ENCODE measurements at places on chromosomes 6 and 20. TPM values are rescaled to one million over a fixed set of nuclear protein-coding genes. Genes with fewer than 3 reads are reported as not detected.
A peak's percentile ranks its signal among the peaks of the same experiment; 100 is the strongest.

The TMC2 gene
- not detected for total RNA-seq

The FOXQ1 gene
- not detected for total RNA-seq

The VNN1 gene
- not detected for total RNA-seq

The DEFB124 gene
- total RNA-seq: not detected

The TXNDC5 gene
- 35.0 TPM for total RNA-seq

The LPA gene
- not detected for total RNA-seq

The PI3 gene
- total RNA-seq: not detected

The RBM24 gene
- not detected for total RNA-seq

The TDRD6 gene
- total RNA-seq: not detected

The WFDC12 gene
- not detected for total RNA-seq

- H3K27me3 ChIP-seq: no peaks in the 10 kb centered on the region
- H3K36me3 ChIP-seq: peaks cover 21% of the 10 kb centered on the region
These were observed 20.4 kb downstream of the TAF11 start for GRCh38 chr6:34867484-34867883.

GRCh38 chr6:28251661-28252008 is 434 bp downstream of the ZKSCAN4 start:
- H3K36me3 ChIP-seq: peaks cover 28% of the 10 kb centered on the region
- peaks cover 33% of the 10 kb centered on the region for H3K4me1 ChIP-seq
- no peaks in the 10 kb centered on the region for H3K27me3 ChIP-seq
- H3K4me3 ChIP-seq: peak overlapping the region; percentile 92
- peak; percentile 58 for DNase-seq

- no peaks in the 10 kb centered on the region for H3K4me1 ChIP-seq
- H3K27me3 ChIP-seq: no peaks in the 10 kb centered on the region
- H3K36me3 ChIP-seq: no peaks in the 10 kb centered on the region
These were observed 163.5 kb downstream of the PRL start for GRCh38 chr6:22133357-22133756.

- H3K4me1 ChIP-seq: peaks cover 6% of the 10 kb centered on the region
- H3K27ac ChIP-seq: no peak overlapping the region
- DNase-seq: no peak
- H3K4me3 ChIP-seq: no peak overlapping the region
- H3K36me3 ChIP-seq: no peaks in the 10 kb centered on the region
- H3K27me3 ChIP-seq: peaks cover 48% of the 10 kb centered on the region
These were observed 2.3 kb downstream of the FILIP1 start for GRCh38 chr6:75491291-75491690.

DNA sequence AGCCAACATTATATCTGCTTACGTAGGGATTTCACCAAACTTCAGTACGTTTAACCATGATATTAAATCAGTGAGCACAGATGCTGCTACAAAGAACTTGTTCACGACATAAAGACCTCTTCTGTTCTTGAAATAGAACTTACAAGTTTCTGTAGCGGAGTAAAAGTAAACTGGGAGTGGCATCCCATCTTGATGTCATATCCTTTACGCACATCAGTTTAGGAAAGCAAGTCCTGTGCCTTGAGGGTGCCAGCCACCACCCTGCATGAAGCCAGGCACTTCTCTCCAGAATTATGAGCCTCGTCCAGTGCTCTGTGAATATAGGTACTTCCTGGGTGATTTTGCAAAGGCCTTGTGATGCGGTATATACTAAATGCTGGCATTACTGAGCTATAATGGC is 122.6 kb downstream of the BTBD3 start:
- DNase-seq: no peak
- no peak overlapping the region for H3K27ac ChIP-seq
- no peaks in the 10 kb centered on the region for H3K27me3 ChIP-seq
- H3K4me1 ChIP-seq: no peaks in the 10 kb centered on the region
- H3K4me3 ChIP-seq: no peak overlapping the region
- H3K36me3 ChIP-seq: no peaks in the 10 kb centered on the region

DNA sequence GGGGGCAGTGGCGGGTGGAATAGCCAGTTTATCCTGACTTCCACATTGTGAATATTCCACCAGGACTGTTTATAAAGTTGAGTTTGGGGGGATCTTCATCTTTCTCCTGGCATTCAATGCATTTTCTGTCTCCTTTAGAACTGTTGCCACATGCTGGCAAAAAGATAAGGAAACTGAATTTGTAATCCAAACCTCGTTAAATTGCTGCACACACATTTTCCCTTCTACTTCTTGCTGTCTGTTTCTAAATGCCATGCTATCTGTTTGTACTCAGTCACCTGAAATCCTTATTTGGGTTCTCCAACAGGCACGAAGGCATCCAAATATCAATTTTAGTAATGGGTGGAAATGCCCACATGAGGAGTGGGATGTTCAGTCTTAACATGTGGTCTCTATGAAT is 180.2 kb upstream of the CCN2 start:
- H3K27ac ChIP-seq: no peak overlapping the region
- no peak overlapping the region for H3K4me3 ChIP-seq
- H3K36me3 ChIP-seq: no peaks in the 10 kb centered on the region
- peaks cover 2% of the 10 kb centered on the region for H3K27me3 ChIP-seq
- no peak for DNase-seq
- H3K4me1 ChIP-seq: no peaks in the 10 kb centered on the region

- H3K27ac ChIP-seq: no peak overlapping the region
- H3K36me3 ChIP-seq: no peaks in the 10 kb centered on the region
- DNase-seq: no peak
- no peaks in the 10 kb centered on the region for H3K4me1 ChIP-seq
- no peak overlapping the region for H3K4me3 ChIP-seq
These were observed 41.2 kb upstream of the DST start for GRCh38 chr6:56683882-56684281.

DNA sequence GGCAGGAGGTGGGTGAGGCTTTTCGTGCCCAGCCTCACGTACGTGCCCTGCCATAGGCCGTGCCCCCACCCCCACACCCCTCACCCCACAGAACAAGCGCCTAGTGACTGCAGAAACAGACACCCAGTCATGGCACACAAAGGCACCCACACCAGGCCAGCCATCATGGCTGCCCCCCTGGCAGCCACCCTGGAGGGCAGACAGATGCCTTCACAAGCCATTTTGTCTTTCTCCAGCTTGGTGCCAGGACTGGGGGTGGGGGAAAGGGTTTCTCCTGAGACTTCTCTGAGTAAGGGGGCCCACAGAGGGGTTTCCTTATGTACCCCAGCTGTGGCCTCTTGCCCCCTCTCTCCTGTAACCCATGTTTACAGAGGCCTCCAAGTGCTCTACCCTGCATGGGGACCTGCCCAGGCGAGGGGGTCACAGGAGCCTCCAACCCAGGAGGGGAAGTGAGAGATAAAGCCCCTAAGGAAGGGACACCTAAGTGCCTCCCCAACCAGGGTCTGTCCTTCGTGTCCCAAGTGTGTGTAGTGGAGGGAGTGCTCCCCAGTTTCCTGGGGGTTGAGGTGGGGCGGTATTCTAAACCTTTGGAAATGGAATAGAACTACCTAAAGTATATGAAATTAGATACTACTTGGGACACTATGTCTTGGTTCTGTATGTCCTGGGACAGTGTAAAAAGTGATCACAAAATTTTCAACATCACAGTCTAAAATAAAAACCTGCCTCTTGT is 49.9 kb downstream of the MRPL14 start:
- no peak for DNase-seq
- peaks cover 27% of the 10 kb centered on the region for H3K4me1 ChIP-seq
- H3K27me3 ChIP-seq: peaks cover 11% of the 10 kb centered on the region
- no peaks in the 10 kb centered on the region for H3K36me3 ChIP-seq
- H3K27ac ChIP-seq: no peak overlapping the region

GRCh38 chr6:166194914-166195859 is 27.5 kb upstream of the TBXT start:
- no peak for DNase-seq
- no peaks in the 10 kb centered on the region for H3K36me3 ChIP-seq
- H3K4me1 ChIP-seq: no peaks in the 10 kb centered on the region
- H3K4me3 ChIP-seq: no peak overlapping the region
- peaks cover 17% of the 10 kb centered on the region for H3K27me3 ChIP-seq
- no peak overlapping the region for H3K27ac ChIP-seq

- no peaks in the 10 kb centered on the region for H3K27me3 ChIP-seq
- H3K4me1 ChIP-seq: peaks cover 4% of the 10 kb centered on the region
- H3K27ac ChIP-seq: no peak overlapping the region
- H3K4me3 ChIP-seq: no peak overlapping the region
These were observed 670.9 kb downstream of the QKI start for GRCh38 chr6:164085091-164086075.

GRCh38 chr6:111129013-111129412 is 41.7 kb downstream of the SLC16A10 start:
- no peaks in the 10 kb centered on the region for H3K27me3 ChIP-seq
- H3K4me3 ChIP-seq: no peak overlapping the region

DNA sequence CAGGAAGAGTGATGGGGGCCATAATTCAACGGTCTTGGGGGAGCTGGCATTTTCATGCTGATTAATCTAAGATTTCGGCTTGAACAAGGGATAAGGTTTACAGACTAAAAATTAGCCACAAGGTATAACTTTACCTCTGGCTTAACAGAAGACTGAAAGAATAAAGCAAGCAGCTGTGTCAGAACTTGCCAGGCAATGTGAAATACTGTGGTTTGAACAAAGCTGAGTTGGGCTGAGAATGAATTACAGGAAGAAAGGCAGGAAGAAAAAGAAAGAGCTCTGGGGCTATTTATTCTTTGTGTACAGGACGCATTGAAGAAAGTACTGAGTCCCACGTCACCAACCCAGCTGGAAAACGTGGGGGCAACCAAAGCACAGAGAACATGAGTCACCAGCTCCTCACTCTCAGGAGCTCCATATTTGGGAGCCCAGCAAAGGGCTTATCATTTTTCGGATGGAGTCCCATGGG is 121.5 kb upstream of the NEDD9 start:
- no peaks in the 10 kb centered on the region for H3K27me3 ChIP-seq
- H3K27ac ChIP-seq: peak overlapping the region; percentile 82
- peaks cover 49% of the 10 kb centered on the region for H3K4me1 ChIP-seq
- peaks cover 72% of the 10 kb centered on the region for H3K36me3 ChIP-seq

GRCh38 chr6:159077123-159077522 is 32.3 kb upstream of the TAGAP start:
- H3K4me3 ChIP-seq: peak overlapping the region; percentile 9
- H3K27me3 ChIP-seq: no peaks in the 10 kb centered on the region
- peaks cover 5% of the 10 kb centered on the region for H3K36me3 ChIP-seq
- peak; percentile 47 for DNase-seq

DNA sequence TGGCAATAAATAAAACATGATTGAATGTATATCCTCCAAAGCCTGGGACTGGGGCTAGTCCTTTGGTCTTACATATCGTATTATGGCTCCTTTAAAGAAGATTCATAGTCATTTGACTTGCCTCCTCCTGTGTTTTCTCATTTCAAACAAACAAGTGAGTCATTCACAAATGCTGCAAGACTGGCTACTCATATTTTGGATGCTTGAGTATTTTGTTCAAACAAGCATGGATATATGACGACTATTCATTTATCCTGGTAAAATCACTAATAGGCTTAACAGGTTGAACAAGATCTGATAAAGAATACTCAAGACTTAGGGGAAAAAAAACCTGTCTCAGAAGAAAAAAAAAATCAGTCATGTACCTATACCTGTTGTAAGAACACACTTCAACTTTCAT is 111.1 kb upstream of the CCDC28A start:
- no peak overlapping the region for H3K4me3 ChIP-seq
- no peaks in the 10 kb centered on the region for H3K27me3 ChIP-seq
- no peaks in the 10 kb centered on the region for H3K36me3 ChIP-seq
- no peaks in the 10 kb centered on the region for H3K4me1 ChIP-seq

- H3K4me1 ChIP-seq: peaks cover 11% of the 10 kb centered on the region
- H3K27me3 ChIP-seq: no peaks in the 10 kb centered on the region
- no peaks in the 10 kb centered on the region for H3K36me3 ChIP-seq
- H3K27ac ChIP-seq: no peak overlapping the region
- DNase-seq: no peak
- H3K4me3 ChIP-seq: no peak overlapping the region
These were observed 182.9 kb downstream of the PDE7B start for GRCh38 chr6:136034422-136034821.

DNA sequence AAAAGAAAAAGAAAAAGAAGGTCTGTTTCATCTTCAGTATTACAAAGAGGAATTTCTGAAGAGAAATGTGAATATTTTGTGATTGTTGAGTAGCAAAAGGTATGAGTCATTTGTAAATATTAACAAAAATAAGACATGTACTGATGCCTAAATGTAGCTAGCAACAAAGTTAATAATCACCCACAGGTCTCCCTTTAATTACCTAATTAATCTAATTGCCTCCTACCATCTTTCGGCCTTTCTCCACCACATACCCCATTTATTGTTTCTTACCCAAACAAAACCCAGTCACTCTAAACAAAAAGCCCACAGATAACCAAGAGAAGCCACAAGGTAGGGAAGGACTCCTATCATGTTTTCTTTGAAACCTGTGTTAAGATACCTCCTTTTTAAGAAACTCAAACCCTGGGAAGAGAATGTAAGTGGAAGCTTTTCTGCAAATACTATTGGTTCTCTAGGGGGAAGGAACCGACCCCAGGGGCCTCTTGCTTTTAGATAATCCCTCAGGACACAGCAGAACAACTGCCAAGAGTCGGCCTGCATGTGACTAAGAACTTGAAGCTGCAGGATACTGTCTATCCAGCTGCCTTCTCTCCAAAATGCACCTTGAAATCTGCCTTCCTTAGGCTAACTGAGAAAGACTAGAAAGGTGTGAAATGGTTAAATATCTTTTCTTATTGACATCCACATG is 16.1 kb upstream of the STK38 start:
- H3K27ac ChIP-seq: no peak overlapping the region
- H3K4me3 ChIP-seq: no peak overlapping the region
- DNase-seq: no peak
- H3K27me3 ChIP-seq: peaks cover 16% of the 10 kb centered on the region
- H3K4me1 ChIP-seq: no peaks in the 10 kb centered on the region
- no peaks in the 10 kb centered on the region for H3K36me3 ChIP-seq

DNA sequence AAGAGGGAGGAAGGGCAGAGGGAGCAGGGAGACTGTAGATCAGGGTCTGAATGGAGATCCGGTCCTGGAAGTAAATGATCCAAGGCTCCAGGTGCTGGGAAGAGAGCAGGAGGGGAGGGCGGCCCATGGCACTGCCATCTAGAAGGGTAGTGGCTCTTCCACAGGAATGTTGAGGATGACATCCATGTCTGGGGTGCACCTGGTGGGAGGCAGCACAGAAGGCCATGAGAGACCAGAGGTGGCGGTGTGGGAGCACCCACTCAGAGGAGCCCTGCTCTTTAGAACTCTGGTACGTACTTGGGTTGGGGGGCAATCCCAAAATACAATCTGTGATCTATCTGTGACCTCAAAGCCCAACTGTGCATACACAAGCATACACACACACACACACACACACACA is 13.5 kb downstream of the DEFB132 start:
- H3K27ac ChIP-seq: no peak overlapping the region
- H3K27me3 ChIP-seq: peaks cover under 1% of the 10 kb centered on the region
- peaks cover 10% of the 10 kb centered on the region for H3K4me1 ChIP-seq
- H3K36me3 ChIP-seq: no peaks in the 10 kb centered on the region

GRCh38 chr6:23518294-23518693 is 607.7 kb upstream of the NRSN1 start:
- no peaks in the 10 kb centered on the region for H3K36me3 ChIP-seq
- no peak overlapping the region for H3K27ac ChIP-seq
- DNase-seq: no peak
- H3K4me3 ChIP-seq: no peak overlapping the region
- no peaks in the 10 kb centered on the region for H3K4me1 ChIP-seq

All from activated CD8-positive, alpha-beta T cell treated with anti-CD3 and anti-CD28 coated beads, Interleukin-2, amount 10 ng/mL, durations not matched to agents 7 days and 5 days (primary cell).